ENCODE measurements at places on chromosomes 1 and 21. TPM values are rescaled to one million over a fixed set of nuclear protein-coding genes. Genes with fewer than 3 reads are reported as not detected.
A peak's percentile ranks its signal among the peaks of the same experiment; 100 is the strongest.

Gene RXFP4
- total RNA-seq: not detected

Gene LCK
- total RNA-seq: 37.0 TPM

Gene CMPK1
- 26.3 TPM for total RNA-seq

Gene BMP8A
- 0.52 TPM for total RNA-seq

Gene SPTA1
- not detected for total RNA-seq

Gene LRRN2
- total RNA-seq: 5.8 TPM

Gene RNASEL
- total RNA-seq: 0.63 TPM

Gene FCRLA
- not detected for total RNA-seq

Gene OR2W3
- total RNA-seq: not detected

Gene EPB41
- total RNA-seq: 72.5 TPM

Gene PRAMEF33
- total RNA-seq: not detected

Gene AMPD1
- total RNA-seq: not detected

Gene TIE1
- 1.2 TPM for total RNA-seq

GRCh38 chr1:62590255-62590969 is 6.9 kb upstream of the ANGPTL3 start:
- DNase-seq: no peak

DNA sequence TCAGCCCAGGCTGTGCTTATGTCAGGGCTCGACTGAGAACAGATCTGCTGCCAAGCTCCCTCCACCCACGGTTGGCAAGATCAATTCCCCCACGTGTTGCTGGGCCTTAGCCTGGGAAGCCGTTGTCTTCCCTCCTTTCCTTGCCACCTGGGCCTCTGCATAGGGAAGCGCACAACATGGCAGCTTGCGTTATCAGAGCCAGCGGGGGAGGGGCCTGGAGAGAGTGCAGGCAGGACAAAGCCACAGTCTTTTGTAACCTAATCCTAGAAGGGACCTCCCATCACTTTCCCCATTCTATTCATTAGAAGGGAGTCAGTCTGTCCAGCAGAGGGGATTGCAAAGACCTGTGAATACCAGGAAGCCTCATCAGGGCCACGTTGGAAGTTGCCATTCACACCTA is 17.0 kb upstream of the IGSF21 start:
- peak; percentile 67 for DNase-seq

DNA sequence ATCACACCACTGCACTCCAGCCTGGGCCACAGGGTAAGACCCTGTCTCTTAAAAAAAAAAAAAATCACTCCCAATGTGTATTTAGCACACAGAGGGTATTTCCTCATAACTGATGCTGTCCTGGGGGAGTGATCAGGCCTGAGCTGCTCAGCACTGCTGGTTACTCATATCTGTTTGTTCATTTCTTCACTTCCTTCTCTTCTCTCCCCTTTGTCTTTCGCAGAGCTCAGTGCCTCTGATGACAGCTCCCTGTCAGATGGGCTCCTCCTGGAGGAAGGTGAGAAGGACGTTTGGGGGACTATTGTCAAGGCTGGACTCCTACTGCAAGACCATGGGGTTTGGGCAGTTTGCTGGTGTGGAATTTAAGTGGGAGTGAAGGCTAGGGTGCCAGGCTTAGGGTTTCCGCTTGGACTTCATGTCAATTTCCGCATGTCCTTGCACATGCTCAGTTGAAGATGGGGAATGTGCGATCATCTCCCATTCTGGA is 13.0 kb downstream of the INAVA start:
- DNase-seq: no peak

GRCh38 chr1:184416481-184416880 is 29.7 kb downstream of the C1orf21 start:
- DNase-seq: no peak

DNA sequence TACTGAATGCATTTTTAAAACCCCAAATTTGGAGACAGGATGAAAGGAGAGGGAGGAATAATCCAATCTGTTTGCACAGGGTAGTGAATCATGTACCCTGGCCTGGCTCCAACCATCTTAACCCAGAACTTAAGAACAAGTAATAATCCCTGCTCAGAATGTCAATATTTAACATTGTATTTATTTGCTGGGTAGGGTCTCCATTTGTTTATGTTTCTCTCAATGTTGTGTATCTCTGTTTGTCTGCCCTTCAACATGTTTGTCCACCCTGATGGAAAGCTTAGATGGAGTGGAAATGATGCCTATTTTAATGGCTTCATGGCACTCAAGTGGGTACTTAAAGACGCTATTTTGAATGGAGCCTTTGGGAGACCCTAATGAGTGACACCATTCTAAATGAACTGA is 54.4 kb upstream of the CDC42BPA start:
- DNase-seq: no peak

- no peak for DNase-seq
Observed at GRCh38 chr1:44821240-44821715, 13.0 kb downstream of the BTBD19 start.

GRCh38 chr1:160363951-160364735 is 2.7 kb upstream of the NHLH1 start:
- DNase-seq: no peak

GRCh38 chr1:77900687-77901293 is 12.4 kb downstream of the NEXN start:
- DNase-seq: peak; percentile 47

- no peak for DNase-seq
Observed at GRCh38 chr1:95311014-95311413, 77.0 kb downstream of the RWDD3 start.

GRCh38 chr1:203769505-203770343 is 4.7 kb downstream of the LAX1 start:
- DNase-seq: no peak

- no peak for DNase-seq
Observed at GRCh38 chr1:24776821-24777220, 31.6 kb downstream of the CLIC4 start.

- DNase-seq: no peak
Observed at GRCh38 chr1:2445162-2445822, 30.8 kb upstream of the PLCH2 start.

GRCh38 chr1:39901714-39902459 is at the start of gene MYCL:
Gene MYCL (minus strand): TSS chr1:39901917. CDS start chr1:39901434, 483 bp downstream.
- DNase-seq: peak; percentile 97

- no peak for DNase-seq
Observed at GRCh38 chr21:25375675-25376074, 231.6 kb downstream of the MRPL39 start.

GRCh38 chr1:180927841-180928240 is 15.1 kb downstream of the KIAA1614 start:
- DNase-seq: no peak

GRCh38 chr1:10727751-10728232 is 68.7 kb downstream of the CASZ1 start:
- no peak for DNase-seq

Measured in H9 (cell line).